ENCODE measurements at places on chromosomes 5 and 9.

- DNase-seq, result no peak
Observed at GRCh38 chr9:72037571-72037970, 22.8 kb downstream of the C9orf57 start.

DNA sequence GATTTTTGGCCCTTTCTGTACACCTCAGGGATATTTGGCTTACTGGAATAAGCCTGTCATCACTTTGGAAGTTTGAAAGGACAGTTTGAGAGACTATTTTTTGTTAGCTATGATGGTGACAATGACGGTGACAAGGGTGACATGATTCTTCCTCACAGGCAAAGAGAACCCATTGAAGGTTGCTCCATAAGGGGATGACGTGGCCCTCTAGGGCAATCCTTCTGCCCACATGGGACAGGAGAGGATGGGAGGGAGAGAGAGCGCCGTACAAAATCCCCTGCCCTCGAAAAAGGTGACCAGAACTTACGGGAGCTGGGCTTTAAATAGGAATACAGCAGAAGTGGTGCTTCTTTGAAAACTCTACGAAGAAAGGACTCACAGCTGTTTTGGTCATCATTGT lies 22.6 kb downstream of the HRH2 start:
- no peak for DNase-seq

- no peak for DNase-seq
Observed at GRCh38 chr5:1944408-1944807, 61.7 kb upstream of the IRX4 start.

GRCh38 chr9:27584931-27585330 lies 11.7 kb upstream of the C9orf72 start:
- DNase-seq, result no peak

DNA sequence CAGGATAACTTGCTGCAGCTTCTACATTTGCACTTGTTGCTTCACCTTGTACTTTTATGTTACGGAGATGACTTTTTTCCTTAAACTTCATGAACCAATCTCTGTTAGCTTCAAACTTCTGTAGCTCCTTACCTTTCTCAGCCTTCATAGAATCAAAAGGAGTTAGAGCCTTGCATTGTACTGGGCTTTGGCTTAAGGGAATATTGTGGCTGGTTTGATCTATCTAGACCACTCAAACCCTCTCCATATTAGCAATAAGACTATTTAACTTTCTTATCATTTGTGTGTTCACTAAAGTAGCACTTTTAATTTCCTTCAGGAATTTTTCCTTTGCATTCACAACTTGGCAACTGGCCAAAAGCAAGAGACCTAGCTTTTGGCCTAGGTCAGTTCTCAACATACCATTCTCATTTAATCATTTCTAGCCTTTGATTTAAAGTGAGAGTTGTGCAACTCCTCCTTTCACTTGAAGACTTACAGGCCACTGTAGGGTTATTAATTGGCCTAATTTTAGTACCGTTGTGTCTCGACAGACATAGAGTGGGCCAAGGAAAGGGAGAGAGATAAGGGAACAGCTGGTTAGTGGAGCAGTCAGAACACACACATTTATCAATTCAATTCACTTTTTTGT lies 63.7 kb downstream of the SHOC1 start:
- DNase-seq, result no peak

DNA sequence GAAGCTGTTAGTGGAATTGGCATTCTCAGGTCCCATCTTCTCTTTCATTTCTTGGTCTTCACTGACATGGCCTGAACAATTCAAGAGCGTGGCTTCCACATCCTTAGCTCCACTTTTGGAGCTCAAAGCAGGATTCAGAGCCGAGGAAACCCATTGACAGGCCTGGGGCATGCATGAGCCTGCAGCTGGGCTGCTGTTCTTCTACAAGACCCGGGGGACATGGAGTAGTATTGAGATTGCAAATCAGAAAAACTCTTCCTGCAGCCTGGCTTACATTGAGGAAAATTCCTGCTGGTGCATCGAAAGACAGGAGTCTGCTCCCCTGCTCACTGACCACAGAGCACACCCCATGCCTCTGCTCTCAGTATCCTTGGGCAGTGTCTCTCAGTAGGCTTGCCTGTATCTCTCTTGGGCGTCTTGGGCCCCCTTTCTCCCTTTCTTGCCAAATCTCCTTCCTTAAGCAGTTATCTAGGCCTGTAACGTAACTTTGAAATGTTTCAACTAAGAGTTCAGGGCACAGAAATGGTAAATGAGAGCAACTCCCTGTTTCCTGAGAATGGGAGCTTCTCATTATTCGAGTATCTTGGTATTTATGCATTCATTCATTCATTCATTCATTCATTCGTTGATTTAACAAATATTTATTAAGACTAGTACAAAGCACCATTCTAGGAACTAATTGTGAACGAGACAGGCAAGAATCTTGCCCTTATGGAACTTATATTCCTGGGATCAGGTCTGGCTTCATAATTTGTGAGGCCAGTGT lies 603.6 kb upstream of the CLINT1 start:
- DNase-seq, result no peak

DNA sequence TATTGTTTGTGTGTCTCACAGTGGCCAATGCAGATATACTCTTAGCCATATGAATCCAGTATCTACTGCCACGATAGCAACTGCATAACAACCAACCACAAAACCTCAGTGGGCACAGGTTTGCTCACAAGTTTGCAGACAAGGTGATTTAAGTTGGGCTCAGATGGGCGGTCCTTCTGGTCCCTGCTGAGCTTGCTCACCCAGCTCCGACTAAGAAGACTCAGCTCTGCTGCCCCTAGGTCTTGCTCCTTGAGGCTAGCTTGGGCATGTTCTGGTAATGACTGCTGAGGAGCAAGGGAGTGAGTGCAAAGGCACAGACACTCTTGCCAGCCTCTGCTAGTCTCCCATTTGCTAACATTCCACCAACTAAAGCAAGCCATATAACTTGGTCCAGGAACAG lies 52.6 kb downstream of the MTX3 start:
- peak; percentile 33 for DNase-seq

GRCh38 chr5:116340799-116341198 lies 233.8 kb downstream of the SEMA6A start:
- no peak for DNase-seq

DNA sequence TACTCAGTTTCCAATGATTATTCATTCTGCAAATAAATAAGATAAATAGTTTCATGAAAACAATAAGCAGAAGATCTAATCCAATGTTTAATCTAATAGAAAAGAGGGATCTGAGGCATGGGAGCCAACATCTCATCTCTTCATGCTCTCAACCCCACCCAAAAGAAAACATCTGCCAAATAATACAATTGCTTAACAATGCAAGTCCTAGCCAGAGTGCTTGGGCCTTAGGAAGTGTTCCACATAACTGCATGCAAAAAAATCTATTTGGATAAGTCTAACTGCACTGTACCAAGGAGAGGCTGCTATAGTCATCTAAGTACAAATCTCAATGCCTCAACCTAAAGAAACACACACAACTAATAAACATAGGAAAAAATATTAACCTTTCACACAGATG lies 606.0 kb downstream of the CDH9 start:
- DNase-seq, result no peak

- DNase-seq, result peak; percentile 59
Observed at GRCh38 chr9:127734247-127734746, 797 bp downstream of the TOR2A start.

DNA sequence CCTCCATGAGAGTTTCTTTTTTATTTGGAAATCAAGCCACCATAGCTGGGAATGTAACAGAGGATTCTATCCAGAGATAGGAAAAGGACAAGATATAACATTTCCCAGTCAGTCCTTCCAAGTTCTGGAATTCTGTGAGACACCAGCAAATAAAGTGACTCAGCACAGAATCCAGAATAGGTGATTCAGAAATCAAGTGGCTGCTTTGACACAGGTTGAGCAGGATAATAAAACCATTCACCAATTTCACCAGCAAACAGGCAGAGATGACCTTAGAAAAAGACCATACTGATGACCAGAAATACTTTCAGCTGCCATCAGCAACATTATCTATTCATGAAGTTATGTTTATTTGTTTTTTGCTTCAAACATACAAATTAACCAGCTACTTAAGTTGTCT lies 491.5 kb upstream of the TUSC1 start:
- no peak for DNase-seq

DNA sequence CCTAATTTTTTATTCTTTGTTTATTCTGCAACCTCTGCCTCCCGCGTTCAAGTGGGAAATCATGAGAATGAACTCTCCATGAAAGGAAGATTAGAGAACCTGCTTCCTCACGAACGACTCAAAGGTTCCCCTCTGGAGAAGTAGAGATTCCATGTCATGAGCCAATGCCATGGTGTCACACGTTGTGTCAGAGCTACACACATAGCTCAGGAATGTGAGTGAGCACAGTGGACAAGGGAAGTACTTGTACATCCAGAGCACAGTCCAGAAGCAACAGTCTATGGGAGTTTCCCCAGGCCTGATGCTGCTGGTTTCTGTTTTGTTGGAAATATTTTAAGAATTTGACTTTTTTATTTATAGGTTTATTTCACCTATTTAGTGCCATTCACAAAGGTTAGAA lies 26.8 kb upstream of the PPP2CA start:
- no peak for DNase-seq
